ENCODE measurements at places on chromosomes 7 and 10.

DNA sequence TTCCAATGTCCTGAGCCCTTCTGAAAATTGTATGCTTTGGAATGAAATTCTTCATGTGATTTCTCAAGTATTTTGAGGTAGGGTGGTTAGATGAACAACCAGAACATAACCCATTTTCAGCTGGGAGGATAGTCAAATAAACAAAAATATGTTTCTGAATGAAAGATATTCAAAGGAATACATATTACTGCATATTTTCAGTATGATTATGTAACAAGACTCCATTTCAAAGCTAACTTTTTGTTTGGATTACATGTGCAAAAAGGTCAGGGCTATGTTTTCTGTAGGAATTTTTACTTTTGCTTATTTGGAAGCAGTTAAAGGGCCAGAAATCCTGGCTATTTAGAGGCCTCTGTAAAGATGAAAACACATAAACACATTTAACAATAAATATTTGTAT lies 27.7 kb downstream of the CDK6 start:
- DNase-seq: no peak

DNA sequence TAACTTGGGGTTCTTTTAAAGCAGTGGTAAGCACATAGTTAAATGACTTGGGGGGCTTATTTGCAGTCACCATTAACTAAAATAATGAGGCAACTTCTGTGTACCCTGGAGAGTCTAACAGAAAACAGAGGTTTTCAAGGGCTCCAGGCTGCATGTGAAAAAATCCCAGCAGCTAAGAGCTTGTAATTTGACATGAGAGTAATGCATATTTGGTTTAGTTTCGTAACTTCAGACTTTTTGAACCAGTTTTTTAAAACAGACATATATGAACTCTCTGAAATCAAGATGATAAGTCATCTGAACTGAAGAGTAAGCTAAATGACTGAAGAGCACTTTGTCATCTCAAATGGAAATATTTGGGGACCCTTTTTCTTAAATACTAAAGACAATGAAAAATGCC lies 40.2 kb upstream of the IFRD1 start:
- no peak for DNase-seq

DNA sequence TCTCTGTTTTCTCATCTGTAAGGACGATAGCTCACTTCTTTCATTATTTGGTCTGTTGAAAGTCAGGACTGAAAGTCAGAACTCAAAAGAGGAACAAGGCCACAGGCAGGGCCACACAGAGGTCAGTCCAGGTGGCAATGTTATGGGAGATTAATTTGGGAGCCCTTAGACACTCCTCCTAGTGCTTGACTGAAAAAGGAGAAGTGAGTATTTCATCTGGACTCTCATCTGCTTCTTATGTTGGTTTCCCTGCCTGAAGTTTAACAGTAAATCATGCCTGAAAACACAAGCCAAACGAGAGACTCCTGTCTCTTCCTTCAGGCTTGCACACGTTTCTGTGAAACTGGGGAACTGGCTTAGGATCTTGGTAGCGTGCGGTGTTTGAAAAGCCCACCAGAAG lies 248.5 kb downstream of the BUB3 start:
- no peak for DNase-seq

- DNase-seq: no peak
Measured at GRCh38 chr10:93680412-93681047, 21.9 kb downstream of the FRA10AC1 start.

GRCh38 chr7:38394660-38395059 lies 121.2 kb upstream of the TARP start:
- DNase-seq: no peak

GRCh38 chr7:128988372-128988771 lies 50.6 kb downstream of the IRF5 start:
- DNase-seq: no peak

DNA sequence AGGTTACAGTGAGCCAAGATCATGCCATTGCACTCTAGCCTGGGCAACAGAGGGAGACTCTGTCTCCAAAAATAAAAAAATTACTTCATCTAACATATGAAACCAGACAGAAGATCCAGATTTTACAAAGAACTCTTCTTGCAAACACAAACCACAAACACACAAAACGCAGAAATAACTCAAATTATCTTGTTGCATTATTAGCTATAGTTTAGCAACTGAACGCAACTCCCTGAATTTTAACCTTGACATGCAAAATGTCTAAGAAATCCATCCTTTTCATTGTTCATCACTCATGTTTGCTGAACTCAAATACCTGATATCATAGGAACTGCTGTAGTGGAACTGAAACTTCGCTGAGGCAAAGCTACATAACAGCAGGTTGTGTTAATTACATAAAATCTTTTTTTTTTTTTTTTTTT lies 64.1 kb downstream of the MICU1 start:
- DNase-seq: no peak

- DNase-seq: no peak
Measured at GRCh38 chr10:78843495-78843894, 225.3 kb upstream of the ZMIZ1 start.

DNA sequence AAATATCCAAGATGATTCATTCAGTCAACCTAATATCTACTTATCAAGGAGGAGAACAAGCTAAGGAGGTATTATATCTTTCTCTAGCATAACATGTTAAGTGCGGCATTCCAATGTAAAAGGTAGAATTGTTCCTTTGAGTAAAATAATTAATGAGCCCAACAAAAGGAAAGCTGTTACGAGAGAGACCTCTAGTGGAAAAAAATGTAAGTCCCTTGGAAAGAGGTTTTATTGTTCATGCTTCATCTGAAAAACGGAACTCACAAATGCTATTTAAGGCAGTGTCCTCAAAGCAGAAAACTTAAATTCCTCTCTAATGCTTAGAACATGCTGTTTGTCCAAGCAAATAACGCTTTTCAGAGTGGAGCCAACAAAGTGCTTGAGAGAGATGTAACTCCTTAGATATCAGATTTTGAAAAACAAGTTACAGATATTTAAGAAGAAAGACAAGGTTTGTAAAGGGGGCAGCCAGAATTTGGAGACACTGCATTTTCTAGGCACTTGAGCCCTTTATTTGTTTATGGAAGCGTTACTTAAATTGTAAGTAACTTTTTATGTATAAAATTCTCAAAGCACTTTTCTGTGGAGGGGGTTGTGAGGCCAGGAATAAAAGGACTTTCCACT lies 119.9 kb downstream of the TFEC start:
- DNase-seq: no peak

- DNase-seq: no peak
Measured at GRCh38 chr10:103663802-103664201, 170.3 kb downstream of the NEURL1 start.

DNA sequence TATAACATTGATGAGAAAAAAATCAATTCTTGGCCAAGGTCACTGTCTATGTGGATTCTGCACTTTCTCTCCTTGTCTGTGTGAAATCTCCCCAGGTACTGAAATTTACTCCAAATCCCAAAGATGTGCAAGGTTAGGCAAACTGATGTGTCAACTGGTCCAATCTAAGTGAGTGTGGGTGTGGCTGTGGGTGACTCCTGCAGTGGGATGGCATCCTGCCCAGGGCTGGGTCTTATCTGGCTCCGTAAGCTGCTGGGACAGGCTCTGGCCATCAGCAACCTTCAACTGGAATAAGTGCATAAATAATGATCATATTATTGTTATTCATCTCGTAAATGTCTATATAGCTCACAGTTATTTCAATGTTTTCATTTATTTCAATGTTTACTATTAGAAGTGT lies 79.3 kb downstream of the JCAD start:
- DNase-seq: no peak

GRCh38 chr7:102431617-102432298 lies 1.6 kb upstream of the ORAI2 start:
- DNase-seq: peak; percentile 50

DNA sequence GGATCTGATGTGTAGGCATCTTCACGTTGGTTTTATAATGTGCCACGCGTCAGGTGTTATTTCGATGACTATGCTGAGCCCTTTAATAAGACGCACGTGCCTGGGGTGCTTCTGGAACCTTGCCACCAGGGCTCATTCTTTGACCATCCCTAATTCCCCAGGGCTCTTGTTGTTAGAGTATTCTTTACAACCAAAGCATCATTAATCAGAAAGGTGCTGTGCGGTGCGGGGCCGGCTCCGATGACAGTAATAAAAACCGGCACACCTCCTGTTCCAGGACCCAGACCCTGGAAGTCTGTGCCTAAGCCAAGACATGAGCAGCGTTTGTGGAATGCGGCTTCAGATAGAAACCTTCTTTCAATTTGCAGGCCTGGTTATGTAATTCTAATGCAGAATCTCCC lies 58.4 kb downstream of the MGMT start:
- no peak for DNase-seq

DNA sequence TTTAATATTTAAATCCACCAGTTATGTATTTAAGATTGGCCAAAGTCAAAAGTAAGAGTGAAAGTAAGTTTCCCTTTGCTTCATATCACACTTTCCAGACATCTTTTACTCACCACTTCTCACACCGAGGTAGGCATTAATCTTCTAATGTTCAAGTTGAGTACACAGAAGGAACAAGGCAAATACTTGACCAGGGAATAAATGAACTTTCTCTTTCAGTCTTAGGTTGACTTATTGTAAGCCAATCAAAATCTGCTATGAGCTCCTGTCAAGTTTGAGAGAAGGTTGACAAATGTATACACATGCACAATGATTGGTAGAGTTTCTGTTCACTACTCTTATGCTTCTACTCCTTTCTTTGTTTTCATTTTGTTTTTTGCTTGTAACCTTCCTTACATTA lies 842.5 kb downstream of the REEP3 start:
- no peak for DNase-seq

DNA sequence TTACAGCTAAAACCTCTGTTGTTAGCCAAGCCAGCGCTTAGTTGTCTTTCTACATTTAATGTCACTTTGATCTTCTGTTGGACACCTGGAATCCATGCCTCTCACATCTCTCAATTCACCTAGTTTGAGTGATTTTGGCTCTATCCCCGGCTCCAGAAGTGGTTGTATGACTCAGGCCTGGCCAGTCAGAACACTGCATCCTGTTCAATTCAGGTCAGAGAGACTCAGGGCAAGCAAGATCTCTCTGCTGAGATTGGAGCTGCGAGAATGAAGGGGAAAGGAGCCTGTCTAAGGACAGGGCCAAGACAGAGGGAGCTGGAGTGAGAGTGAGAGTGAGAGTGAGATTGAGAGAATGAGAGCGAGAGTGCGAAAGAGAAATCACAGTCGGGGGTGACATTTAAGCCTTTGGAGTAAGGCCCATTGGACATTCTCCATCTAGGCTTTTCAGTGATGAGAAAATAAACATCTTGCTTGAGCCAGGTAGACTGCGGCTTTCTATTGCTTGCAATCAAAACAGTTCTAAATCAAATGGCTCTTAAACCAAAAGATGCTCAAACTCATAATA lies 83.3 kb upstream of the DYNC1I1 start:
- DNase-seq: no peak

DNA sequence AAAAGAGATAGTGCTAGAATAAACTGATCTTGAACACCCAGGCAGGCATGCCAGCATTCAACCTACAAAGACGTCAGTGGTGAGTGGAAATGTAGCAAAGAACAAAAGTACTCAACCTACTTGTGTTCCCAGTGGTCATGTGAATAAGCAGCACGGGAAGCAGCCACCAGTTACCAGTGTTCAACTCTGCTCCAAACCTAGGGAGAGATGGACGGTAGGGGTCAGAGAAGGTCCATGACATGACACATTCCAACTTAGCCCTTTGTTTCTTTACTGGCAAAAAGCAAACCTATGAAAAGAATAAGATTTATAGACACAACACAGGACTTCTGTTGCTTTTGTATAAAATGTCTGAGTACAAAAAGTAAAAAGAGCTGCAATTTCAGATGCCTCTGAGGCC lies 511.4 kb downstream of the XPNPEP1 start:
- DNase-seq: no peak

DNA sequence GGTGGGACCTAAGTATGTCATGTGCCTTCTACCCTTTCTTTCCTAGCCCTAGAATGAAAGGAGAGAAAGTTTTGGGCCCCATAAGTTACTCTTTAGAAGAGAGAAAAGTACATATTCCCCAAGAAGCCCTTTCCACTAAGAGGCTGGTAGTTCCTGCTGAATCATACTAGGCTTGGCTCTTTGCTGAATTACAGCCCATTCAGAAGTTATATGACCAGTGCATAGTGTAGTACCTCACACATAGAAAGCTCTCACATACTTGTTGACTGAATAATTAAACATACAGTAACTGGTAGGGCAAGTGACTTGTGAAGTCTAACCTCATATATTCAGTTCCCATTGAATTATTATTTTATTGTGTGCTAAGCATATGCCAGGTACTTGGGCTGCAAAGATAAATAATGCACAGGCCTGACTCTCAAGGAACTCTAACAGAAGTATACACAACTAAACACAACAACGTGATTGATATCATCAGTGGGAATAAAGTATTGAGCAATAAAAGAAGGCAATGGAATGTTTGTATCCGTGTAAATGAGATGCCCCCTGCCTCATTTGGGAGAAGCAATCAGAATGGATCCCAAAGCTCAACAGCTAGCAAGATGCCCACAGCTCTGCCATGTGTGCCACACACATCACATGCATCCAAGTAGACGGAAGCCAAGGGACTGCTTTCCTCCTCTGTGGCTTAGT lies 38.9 kb upstream of the UBN2 start:
- no peak for DNase-seq

DNA sequence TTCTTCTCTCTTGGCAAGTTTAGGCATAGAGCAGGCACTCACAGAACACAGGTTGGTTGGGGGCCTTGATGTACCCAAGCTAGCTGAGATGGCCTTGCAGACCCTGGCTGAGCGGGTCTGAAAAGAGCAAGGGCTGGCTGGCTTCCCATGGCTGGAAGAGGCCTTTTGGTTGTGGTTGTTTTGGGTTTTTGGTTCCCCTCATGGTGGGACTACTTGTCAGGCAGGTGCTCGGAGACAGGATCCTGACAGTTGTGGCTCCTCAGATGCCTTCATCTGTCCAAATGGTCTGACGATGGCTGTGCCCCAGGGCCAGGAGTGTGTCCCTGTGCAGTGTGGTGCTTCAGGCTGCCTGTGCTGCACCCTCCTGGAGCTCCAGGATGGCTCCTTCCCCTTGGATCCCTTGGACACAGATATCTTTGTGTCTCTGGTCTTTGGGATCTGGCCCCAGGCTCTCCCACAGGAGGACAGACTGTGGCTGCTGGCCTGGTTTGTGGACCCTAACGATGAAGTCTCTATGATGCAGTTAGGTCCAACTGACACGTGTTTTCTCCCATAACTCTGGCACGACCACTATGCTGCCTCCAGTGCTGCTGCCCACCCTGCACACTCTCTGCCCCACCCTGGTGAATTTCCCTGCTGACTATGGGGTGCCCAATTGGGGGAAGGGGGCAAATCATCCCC lies 321.5 kb upstream of the ZNF32 start:
- DNase-seq: no peak

DNA sequence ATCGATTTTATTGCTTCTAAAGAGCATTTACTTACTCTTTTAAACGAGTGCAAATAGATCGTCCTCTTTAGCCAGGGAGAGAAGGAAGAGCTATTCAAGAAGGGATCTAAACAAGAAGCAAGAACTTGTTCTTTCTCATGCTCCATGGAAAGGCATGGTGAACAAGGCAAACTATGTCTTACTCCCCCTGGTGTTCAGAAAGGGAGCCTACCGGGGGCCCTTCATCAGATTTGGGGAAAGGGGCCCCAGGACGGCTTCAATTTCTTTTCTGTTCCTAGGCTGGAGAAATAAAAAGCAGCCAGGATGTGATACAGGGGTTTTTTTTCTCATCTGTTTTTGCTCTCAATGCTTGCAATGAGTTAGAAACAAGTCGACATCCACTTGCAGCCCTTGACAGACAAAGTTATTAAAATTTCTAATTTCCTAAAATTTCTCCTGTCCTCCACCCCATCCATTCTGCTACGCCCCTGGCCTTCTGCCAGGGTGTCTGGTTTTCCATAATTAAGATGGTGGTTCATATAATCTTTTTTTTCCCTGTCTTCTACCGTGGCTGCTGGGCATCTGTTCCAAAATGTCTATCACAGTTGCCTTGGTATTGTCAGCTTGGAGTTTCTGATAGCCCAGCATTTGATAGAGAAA lies 214.4 kb downstream of the CREB5 start:
- DNase-seq: no peak
